ENCODE measurements at places on chromosomes 3 and 15. TPM values are rescaled to one million over a fixed set of nuclear protein-coding genes. Genes with fewer than 3 reads are reported as not detected.

DNA sequence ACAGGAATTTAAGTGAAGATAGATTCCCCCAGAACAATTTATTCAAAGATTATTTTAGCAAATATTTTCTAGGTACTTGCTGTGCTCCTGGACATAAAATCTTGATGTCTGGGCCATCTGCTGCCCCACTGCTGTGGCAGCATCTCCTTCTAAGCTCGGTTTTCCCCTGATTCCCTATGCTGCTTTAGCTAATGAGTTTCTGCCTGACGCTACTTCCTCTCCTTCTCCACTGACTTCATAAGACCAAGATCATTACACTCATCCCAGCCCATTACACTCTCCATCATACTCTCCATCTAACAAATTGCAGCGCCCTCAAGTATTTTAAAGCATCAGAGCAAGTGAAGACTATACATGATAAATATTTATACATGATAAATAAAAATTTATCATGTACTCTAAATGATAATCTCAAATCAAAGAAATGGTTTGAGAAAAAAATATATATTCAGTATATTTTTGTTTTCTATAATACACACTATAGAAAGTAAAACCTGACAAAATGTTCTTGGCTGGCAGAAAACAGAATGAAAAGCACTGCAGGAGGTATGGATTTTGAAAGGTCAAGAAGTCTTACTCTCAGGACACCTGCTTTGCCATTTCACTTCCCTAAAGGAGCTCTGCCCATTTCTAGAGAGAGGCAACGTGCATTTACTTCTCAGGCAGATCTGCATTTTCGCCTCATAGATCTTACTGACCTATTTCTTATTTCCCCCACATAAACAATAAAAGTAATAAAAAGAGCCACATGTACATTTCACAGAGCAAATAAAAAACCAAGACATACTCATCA lies 232.0 kb downstream of the KCNMB2 start:
- H3K36me3 ChIP-seq, result no peaks in the 10 kb centered on the region
- H3K27me3 ChIP-seq, result no peaks in the 10 kb centered on the region
- H3K4me3 ChIP-seq, result no peak overlapping the region
- H3K4me1 ChIP-seq, result no peaks in the 10 kb centered on the region
- DNase-seq, result no peak
- no peak overlapping the region for H3K27ac ChIP-seq

GRCh38 chr3:194930377-194931204 lies 244.9 kb downstream of the FAM43A start:
- H3K27ac ChIP-seq, result no peak overlapping the region
- no peaks in the 10 kb centered on the region for H3K4me1 ChIP-seq
- no peak for DNase-seq

- H3K4me1 ChIP-seq, result no peaks in the 10 kb centered on the region
- no peak overlapping the region for H3K27ac ChIP-seq
- DNase-seq, result no peak
These were observed 68.4 kb downstream of the MINDY2 start for GRCh38 chr15:58839485-58839884.

GRCh38 chr3:36743826-36744225 lies 20.5 kb downstream of the DCLK3 start:
- no peak overlapping the region for H3K27ac ChIP-seq
- H3K4me3 ChIP-seq, result no peak overlapping the region
- H3K36me3 ChIP-seq, result no peaks in the 10 kb centered on the region
- peaks cover 16% of the 10 kb centered on the region for H3K27me3 ChIP-seq
- H3K4me1 ChIP-seq, result no peaks in the 10 kb centered on the region

The TUSC7 gene
- not detected for total RNA-seq

Measured in natural killer cell treated with Interleukin-12 subunit alpha and Interleukin-12 subunit beta and Interleukin-15 and Interleukin-18, amount 100 ng/mL, for 72 hours (primary cell).